Activated CD8-positive, alpha-beta memory T cell treated with anti-CD3 and anti-CD28 coated beads for 4 hours (primary cell): ENCODE measurements at places on chromosomes 2 and 18.

- DNase-seq: no peak
Measured at GRCh38 chr2:150491430-150491829, 4.0 kb upstream of the RND3 start.

DNA sequence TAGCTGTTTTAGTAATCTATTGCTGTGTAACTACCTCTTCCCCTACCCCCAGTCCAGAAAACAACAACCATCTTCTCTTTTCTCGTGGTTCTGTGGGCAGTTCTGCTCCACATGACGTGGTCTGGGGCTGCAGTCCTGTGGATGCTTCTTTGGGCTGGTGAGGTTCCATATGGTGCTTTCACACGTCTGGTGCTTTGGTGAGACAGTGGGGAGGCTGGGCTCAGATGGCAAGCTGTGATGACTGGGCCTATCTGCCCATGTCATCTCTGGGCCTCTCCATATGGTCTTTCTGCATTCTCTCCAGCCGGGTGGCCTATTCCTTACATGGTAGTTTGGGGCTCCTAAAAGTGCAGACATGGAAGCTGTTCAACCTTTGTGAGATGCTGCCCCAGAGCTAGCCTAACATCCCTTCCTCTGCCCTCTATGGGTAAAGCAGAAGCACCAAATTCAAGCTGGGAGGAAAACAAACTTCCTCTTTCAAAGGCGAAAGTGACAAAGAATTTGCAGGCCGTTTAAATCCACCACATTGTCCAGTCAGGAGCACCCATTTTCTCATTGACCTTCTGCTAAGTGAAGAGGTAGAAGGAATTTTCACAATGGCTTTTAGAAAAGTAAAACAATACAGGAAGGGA is 68.3 kb upstream of the IL1R1 start:
- DNase-seq: no peak

DNA sequence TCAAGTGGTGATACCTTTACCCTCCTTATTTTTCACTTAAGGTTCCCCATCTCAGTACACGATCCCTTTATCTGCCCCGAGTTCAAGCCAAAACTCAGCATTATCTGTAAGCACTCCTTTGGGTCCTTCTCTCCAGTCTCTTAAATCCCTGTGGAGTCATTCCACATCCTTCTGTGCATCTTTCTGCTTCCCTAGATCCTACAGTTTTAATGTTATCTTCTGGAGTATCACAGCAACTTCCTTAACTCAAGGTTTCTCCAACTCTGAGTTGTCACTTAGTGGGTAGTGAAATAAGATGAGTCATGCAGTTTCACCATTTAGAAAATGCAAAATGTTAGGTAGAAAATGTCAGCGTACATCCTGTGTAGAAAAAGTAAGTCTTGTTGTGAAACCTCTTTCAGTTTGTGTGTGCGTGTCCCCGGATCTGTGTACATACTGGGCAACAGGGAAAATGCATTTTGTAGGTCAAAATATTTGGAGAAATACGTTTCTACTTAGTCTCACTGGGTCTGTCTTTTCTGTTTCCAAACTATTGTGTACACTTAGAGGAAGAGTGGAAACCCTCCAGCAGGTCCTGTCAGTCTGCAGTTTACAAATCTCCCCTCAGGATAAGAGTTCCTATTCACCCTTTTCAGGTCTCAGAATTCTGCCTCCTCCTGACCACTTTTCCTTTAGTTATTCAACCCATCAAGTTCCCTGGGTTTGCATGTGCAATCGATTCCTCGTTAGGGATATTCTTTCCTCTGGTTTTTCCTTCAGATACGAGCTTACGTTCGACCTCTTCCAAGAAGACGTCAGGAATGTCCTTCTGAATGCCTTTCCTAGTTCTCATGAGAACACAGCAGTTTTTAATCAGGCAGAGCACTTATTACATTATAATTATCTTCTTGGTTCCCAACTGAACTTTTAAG is 154.8 kb downstream of the TGIF1 start:
- no peak for DNase-seq

DNA sequence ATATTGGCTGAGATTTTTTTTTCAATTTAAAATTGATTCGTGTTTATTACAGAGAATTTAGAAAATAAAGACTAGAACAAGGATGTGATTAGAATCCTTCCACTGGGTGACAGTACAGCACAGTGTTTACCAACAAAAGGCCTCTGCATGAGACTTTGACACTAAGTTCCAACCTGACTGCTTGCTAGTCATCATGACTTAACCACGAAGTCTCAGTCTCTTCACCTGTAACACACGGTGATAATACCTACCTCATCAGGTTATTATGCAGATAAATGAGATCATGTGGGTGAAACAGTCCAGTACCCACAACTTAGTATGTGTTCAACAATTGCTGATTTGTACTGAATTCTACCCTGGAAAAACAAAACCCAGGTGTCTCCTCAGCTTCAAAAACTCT is 151.2 kb downstream of the STK39 start:
- no peak for DNase-seq

DNA sequence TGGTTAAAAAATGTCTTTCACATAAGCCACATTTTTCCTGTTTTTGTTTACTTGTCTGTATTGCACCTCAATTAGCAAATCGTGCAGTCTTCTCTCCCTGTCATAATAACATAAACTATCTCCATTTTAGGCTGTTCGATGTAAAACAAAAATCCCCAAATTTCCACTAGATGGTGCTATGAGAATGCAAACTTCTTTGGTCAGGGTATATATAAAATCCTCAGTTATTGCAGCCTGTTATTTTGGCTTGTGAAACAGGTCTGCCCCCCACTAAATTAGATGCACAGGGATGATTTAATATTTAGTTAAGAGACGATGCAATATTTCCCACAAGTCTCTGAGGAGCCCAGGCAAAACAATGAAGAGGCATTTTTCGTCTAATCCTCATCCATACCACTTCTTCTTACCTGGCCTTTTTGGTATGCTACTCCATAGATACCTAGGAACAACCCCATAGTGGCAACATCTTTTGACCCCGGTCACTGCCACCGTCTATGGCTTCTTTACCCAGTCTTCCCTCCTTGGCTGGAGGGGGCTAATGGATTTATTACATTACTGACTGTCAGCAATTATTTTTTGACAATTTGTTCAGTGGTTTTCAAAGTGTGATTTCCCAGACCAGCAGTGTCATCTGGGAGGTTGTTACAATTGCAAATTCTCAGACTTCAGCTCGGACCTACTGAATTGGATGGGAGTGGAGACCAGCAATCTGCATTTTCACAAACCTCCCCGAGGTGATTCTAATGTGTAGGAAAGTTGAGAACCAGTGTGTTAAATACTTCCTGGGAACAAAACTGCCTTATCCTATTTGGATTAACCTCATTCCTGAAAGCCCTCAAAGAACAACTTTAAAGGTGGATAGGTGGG is 117.4 kb upstream of the CWC22 start:
- no peak for DNase-seq

GRCh38 chr2:23215016-23215415 is 170.0 kb upstream of the KLHL29 start:
- DNase-seq: no peak

DNA sequence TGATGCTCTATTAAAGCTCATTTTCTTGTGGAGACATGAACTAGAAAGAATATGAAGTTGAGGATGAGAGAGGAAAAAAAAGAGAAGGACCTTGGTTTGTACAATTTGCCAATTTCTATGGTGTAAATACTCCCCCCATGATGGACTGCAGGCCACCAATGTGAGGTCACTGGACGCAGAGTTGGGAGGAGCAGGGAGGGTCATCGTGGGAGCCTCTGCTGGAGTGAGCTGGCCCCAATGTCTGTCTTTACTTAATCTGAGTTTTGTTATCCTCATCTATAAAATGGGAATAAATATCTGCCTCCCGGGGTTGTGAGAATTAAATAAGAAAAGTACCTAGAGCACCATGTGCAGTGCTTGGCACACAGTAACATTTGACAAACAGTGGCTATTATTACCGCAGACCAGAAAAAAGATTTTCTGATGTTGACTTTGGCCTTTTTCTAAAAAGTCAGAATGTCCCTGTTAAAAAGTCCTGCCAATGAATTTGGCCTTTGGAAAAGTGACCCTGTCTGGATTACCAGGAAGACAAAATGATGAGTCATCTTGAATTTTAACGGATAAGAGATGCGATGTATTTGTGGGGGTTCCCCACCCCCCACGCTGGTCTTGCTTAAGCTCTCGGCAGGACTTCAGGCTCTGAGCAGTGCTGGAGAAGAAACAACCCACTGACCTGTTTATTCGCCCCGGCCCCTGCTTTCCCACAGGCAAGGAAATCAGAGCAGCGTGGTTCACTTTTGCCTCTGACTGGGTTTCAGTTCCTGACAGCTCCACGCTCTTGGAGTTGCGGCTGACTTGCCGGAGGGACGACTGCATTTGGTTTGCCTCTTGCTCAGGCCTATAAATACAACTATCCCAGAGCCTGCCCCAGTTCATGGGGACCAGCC is 50.3 kb upstream of the FOSL2 start:
- no peak for DNase-seq

DNA sequence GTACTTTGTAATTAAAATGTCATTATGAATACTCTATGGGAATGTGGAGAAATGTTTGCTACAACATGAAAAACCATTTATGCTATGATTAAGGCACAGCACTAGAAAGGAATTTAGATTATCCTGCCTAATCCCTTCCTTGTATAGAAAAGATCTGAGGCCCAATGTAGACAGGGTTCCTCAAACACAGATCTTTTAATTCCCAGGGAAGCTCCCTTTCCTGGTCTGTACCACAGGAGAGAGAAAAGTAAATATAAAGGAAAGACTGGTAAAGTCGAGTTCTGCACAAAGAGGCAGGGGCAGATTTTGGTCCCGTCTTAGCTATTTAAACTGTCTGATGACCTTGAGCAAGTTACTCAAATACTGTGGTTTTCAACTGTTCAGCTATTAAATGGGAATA is 84.7 kb downstream of the ICA1L start:
- DNase-seq: no peak

DNA sequence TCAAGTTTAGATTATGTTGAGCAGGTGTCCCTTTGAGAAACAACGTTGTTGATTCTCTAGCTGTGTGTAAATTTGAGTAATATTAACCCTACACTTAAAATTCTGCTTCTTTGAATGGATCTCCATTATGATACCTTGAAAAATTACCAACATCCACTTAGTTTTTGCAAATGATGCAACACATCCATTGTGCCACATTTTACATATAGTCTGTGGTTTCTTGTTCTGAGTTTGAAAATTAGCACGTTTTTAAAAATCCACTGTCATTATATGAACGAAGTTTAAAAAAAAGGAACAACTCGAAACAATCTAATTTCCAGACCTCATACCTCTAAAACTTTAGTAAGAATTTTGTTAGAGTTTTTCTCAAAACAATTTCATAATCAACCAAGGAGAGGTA is 37.7 kb downstream of the PIK3C3 start:
- DNase-seq: no peak

GRCh38 chr2:8877894-8878293 is 40.5 kb upstream of the KIDINS220 start:
- no peak for DNase-seq

DNA sequence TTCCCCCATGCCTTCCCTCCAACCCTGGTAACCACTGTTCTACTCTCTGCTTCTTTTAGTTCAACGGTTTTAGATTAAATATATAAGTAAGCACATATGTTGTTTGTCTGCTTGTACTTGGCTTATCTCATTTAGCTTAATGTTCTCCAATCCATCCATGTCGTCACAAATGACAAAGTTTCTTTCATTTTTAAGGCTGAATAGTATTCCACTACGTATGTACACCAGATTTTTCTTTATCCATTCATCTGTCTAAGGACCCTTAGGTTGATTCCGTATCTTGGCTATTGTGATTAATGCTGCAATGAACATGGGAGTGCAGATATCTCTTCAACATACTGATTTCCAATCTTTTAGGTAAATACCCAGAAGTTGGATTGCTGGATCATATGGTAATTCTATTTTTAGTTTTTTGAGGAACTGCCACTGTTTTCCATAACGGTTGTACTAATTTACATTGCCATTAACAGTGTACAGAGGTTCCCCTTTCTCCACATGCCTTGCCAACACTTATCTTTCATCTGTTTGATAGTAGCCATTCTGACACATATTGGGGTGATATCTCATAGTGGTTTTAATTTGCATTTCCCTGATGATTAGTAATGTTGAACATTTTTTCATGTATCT is 8.1 kb downstream of the ASB3 start:
- DNase-seq: no peak

GRCh38 chr2:20012282-20013125 is at the start of gene MATN3:
Gene MATN3, minus strand, starts transcription at chr2:20012668. Its CDS starts 37 bp downstream, at chr2:20012631.
- DNase-seq: no peak

DNA sequence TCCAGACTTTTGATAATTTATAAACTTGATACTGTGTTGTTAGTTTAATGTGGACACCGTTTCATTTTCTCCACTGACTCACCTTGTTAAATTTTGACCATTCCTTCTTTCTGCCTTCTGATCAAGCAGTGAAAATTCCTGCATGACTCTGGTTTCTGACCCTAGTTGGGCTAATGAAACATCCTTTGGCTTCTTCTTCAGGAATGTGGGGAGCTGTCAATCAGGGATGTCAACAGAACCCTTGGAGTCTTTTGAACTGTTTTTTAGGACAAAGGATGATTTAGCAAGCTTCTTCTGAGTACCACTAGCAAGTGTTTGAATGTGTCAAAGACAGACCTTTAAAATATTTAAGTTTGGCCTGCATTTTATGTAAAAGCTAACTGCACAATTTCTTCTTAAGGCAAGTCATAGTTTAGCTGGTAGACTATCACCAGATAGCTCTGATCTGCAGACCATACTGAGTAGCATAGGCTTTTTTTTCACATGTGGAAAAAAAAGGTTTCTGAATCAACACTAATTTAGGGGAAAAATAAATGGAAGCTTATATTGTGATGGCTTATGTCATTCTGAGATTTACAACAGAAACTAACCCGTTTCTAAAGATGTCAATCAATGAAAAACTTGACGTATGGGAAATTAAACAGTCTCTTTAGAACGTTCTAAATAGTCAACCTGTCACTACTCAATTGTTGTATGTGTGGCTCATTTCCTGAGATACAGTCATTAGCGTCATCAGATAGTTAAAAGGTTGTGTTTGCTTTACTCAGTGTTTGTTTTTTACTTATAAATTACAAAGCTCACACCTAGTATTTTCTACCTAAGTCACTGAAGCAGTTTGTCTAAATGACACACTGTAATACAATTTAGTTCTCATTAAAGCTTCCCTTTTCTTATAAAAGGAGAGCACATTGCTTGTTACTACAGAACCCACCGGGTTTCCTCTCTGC is 311.4 kb downstream of the PTPRM start:
- DNase-seq: no peak

DNA sequence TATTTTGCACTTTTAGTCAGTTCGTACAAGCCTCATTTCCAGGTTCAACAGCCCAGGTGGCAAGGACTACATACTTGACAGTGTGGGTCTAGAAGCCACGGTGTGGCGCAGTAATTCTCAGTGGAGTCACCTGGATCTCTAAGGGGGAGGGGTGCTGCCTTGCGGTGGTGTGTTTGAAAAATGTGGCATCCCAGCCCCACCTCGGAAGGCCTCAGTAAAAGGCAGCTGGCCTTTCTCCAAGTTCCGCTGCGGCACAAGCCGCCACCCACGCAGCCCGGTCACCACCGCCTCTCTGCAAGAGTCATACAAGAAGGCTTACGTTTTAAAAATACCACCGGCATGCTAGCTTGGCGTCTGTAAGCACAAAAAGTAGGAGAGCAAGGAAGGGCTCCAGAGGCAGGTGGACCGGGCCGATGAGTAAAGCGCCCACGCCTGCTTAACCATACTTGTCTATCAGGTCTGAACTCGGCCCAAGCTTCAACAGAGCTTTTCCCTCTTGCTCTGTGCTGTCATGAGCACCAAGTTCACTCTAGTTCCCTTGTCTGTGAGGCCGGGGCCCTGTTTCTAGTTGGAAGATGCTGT is 49.5 kb downstream of the SPRED2 start:
- peak; percentile 76 for DNase-seq

- no peak for DNase-seq
Measured at GRCh38 chr2:50529600-50530218, 502.2 kb downstream of the NRXN1 start.

GRCh38 chr2:177348118-177348654 is 44.4 kb upstream of the AGPS start:
- no peak for DNase-seq
